ENCODE measurements at places on chromosomes 6 and 20.

DNA sequence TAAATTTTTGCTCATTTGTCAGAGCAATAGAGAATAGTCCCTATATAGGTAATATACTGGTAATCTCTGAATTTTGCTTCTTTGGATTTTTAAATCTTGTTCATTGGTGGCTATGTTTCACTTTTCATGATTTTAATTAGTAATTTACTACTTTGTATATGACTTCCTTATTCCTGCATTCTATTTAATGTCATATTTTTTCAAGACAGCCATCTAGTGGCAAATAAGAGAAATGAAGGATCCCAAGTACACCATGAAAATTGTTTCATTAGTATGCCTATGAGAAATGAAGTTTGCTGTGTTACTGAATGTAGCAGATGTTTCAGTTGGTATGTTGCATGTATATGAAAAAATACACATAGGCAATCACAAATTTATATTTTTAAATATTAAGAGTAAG is 82.4 kb downstream of the ZNF292 start:
- DNase-seq = peak; percentile 62

- DNase-seq = no peak
These were observed 64.9 kb upstream of the BHLHE23 start for GRCh38 chr20:63071541-63072181.

DNA sequence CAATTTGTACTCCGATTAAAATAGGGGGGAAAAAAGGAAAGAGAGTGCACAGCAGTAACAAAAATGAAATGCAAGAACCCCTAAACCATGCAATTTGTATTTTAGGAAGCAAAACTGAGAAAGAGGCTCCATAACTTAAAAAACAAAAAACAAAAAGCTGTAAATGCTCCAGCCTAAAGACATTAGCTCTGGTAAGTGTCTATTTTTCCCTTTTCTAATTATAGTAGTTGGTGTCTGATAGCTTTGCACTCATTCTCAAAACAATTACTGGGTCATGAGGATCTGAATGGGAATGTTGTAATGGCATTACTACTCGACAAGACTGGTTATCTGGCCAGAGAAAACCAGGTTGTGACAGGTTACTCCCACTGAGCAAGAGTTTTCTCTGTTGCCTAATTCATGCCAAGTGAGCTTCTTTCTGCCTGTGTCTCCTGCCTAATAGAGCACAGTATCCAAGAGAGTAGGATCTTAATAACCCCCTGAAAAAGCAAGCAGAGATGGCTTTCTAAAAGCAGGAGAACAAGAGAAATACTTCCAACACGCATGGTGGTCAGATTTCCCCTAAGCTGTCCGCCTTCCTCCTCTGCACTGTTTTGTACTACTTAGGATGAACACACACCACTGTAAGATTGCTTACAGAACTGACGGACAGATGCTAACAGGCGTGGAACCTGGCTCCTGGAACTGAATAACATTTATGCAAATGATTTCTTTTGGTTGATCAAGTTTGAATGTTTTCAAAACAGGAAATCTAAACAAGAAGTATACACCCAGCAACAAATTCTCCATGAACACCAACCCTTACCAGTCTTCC is 86.4 kb downstream of the FKBP5 start:
- peak; percentile 33 for DNase-seq

DNA sequence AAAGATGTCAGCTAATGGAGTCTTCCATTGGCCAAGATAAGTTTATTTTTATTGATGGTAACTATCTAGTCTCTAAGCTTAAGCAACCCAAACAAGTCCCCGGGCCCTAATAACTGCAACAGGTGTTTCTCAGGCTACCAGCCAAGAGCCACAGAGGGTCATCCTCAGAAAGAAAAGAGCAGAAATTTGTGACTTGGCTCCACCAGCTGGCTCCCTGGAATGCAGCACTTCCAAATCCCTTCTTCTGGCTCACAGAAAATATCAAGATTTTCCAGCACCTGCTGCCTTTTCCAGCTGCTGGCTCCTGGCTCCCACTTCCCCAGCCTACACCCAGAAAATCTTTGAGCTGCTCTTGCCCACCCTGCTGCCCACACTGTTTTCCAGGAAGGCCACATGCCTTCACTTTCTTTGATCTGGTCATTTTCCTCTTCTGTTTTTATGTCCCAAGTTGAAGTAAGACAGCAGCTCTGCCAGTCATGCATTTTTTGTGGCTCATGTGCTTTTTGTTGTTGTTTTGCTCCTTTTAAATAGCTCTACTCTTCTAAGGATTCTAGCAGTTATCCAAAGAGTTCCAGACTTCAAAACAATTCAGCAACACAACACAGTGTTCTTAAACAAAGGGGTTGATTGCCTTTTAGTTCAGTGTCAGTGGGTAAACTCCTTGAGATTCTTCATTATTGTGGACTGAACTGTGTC is 151.0 kb upstream of the SMLR1 start:
- DNase-seq = peak; percentile 31

DNA sequence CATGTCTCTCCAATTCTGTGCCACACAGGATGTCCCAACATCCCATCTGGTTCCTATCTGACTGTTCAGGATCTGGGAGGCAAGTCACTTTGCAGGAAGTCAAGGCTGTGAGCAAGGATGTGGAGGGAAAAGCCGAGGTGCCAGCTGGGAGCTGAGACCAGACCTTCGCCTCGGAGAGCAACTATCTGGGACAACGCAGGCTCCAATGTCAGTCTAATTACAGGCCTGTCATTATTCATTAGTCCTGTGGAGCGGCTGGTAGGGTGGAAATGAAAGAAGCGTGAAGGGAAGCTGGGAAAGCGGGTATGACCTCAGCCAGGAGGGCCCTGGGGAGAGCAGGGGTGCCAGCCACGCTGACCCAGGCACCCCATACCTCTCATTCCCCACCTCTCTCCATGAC is 147.3 kb downstream of the UNC5CL start:
- no peak for DNase-seq

- peak; percentile 72 for DNase-seq
These were observed 4.2 kb downstream of the CLIC5 start for GRCh38 chr6:46011188-46012085.
